ENCODE measurements at places on chromosomes 11 and 22.

GRCh38 chr11:73468590-73469161, 92.5 kb downstream of the RELT start:
- DNase-seq: no peak

DNA sequence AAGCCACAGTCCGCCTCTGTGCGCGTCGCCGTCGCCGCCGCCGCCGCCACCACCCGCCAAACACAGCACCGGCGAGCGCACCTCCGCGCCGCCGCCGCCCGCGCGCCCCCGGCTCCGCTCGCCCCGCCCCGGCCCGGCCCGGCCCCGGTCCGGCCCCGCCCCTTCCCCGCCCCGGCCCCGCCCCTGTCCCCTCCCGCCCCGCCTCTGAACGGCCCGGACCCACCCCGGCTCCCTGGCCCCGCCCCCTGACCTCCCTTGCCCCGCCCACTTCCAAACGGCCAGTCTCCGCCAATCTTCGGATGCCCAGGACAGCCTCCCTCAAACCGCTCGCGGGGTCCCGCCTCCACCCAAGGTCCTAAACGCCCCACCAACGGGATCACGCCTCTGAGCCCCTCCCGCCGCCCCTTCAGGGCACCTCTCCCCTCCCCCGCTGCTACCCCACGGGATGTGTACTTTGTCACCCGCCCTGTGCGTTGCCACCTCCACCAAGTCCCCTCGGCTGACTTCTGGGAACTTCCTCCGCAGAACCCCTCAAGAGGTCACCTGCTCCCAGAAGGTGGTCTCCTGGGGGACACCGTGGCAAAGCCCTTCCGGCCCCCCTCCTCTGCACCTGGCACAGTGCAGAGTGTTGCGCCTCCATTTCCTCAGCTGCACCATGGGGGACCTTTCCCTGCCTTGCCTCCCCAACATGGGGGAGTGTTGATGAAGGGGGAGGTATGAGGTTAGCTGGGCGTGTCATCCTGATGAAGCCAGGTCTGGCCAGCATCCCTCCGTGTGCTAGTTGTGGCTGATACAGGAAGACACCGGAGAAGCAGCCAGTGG, at the start of gene KIAA0930:
KIAA0930 (minus strand) TSS at position 85 of the 822 bp plus-strand sequence. CDS start 191 bp downstream, outside the sequence.
- no peak for DNase-seq

DNA sequence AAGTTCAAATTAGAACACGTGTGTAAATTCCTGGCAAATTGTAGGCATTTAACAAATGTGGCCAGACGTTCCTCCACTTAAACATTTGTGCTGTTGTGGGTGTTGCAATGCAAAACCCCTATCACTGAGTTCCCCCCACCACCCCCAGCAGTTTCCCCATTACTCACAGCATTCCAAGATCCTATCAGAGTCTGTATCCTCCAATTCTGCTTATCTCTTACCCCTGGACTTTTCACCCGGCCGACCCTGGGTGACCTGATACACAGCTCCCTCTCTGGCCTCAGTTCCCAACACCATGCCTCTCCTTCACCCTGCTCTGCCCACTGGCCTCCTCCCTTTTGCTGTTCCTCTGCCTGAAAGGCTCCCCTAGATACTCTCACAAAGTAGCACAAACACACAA, 31.4 kb upstream of the AQP11 start:
- no peak for DNase-seq

GRCh38 chr11:27532652-27533325, 26.2 kb upstream of the LIN7C start:
- DNase-seq: no peak

GRCh38 chr11:12128301-12128751, 17.9 kb downstream of the MICAL2 start:
- DNase-seq: no peak

GRCh38 chr11:106087815-106088435, 10.5 kb downstream of the AASDHPPT start:
- DNase-seq: no peak

DNA sequence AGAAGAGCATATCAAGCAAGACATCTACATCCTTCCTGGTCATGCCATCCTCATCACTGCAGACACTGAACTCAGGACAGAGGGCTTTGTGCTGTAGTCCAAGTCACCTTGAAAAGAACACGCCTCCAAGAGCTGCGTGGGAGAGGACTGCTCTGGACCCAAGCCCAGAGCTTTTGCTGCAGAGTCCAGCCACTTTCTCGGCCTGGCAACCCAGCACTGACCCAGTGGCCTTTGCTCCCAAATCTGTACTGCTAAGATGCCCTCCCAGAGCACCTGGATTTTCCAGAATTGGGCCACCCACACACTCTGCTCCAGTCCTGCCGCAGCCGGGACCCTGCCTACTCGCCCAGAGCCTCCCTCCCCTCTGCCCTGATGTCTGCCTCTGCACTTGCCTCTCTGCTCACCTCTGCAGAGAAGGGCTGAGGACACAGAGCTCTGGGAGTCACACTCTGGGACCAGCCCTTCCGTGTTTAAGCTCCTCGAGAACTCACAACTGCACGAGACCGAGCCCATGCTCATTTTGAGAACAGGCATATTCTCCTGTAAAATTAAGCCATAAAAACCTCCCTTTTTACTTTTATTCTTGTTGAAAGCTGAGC, 83.8 kb upstream of the CSNK2A3 start:
- DNase-seq: no peak

GRCh38 chr11:28209906-28210305, 101.7 kb downstream of the METTL15 start:
- no peak for DNase-seq

DNA sequence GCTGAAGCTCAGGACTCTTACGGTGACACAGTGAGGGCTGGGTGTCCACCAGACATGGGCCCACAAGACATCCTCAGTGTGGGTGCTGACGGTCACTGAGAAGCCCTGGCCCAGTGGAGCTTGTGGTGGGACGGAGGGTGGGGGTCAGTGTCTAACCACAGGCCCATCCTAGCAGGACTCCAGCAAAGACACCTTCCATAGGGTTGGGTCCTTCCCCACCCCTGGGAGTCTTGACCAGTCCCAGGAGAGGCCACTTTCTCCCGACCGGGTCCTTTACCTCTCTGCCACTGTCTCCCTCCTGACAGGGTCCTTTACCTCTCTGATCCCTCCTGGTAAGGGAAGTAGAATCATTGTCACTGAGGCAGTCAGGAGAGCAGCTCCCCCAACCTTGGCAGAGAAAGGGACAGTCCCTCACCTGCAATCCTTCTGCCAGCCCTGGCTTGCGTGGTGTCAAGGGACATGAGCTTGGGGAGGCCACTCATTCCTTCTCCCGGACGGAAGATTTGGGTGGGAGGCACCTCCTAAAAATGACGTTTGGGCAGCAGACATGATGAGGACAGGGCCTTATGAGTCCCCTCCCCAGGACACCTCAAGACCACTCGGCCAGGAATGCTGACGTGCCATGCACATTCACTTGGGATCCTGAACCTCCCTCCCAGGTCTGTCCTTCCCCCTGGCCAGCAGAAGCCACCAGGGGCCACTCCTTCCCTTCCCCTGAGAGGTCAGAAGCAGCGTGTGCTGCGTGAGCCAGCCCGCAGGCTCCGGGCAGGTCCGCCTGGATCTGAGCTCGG, 91.5 kb upstream of the FGF3 start:
- no peak for DNase-seq

DNA sequence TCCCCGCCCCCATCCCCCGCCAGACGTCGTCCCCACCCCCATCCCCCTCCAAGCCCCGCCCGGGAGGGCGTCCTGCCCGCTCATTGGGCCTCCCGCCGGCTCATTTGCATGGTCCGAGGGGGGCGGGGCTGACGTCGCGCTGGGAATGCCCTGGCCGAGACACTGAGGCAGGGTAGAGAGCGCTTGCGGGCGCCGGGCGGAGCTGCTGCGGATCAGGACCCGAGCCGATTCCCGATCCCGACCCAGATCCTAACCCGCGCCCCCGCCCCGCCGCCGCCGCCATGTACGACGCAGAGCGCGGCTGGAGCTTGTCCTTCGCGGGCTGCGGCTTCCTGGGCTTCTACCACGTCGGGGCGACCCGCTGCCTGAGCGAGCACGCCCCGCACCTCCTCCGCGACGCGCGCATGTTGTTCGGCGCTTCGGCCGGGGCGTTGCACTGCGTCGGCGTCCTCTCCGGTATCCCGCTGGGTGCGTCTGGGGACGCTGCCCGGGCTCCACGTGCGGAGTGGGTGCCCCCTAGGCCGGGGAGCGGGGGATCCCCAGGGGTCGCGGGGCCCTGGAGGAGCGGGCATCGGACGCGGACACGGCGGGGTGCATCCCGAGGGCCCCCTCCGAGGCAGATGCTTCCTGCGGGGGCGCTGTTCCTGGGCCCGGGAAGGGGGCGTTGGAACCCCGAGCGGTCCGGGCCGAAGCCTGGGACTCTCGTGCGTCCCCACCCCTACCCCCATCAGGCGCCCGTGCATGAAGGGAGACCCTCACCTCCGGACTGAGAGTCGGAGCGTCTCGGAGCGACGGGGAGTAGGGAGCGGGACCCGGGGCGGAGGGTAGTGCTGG, at the start of gene PNPLA3:
PNPLA3 (plus strand) TSS at position 175 of the 834 bp plus-strand sequence; CDS start at position 282, 107 bp downstream.
- DNase-seq: peak; percentile 26

- DNase-seq: no peak
These were observed 44.5 kb downstream of the ME3 start for GRCh38 chr11:86627776-86628455.

DNA sequence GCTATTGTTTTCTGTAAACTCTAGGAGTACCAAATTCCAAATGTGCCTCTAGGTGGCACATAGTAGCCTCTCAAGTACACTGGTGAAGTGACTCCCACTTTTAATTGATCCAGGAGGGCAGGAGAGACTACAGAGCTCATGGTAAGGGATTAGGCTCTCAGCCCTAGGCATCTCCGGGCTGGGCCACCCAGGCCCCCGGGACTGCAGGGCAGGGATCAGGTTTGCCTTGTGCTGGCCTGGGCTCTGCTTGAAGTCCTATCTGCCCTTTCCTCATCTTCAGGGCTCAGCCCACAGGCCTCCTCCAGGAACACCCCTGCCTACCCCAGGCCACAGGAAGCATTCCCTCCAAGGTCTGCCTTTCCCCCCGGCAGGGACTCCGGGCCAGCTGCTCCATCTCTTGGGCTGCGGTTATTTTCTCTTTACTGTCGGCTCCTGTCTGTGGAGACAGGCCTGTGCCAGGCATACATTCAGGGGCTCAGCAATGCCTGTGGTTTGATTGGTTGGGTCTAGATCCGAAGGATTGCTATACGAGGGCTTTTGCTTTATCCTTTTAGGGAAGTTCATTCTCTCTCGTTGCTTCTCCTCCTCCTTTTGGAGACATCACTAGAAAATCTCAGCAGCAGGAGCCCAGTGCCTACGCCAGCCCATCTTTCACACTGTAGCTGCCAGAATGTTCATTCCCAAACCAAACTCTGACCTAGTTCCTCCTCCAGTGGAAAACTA, 32.8 kb downstream of the PARVA start:
- no peak for DNase-seq

- no peak for DNase-seq
These were observed 288.7 kb upstream of the CADM1 start for GRCh38 chr11:115792903-115793302.

DNA sequence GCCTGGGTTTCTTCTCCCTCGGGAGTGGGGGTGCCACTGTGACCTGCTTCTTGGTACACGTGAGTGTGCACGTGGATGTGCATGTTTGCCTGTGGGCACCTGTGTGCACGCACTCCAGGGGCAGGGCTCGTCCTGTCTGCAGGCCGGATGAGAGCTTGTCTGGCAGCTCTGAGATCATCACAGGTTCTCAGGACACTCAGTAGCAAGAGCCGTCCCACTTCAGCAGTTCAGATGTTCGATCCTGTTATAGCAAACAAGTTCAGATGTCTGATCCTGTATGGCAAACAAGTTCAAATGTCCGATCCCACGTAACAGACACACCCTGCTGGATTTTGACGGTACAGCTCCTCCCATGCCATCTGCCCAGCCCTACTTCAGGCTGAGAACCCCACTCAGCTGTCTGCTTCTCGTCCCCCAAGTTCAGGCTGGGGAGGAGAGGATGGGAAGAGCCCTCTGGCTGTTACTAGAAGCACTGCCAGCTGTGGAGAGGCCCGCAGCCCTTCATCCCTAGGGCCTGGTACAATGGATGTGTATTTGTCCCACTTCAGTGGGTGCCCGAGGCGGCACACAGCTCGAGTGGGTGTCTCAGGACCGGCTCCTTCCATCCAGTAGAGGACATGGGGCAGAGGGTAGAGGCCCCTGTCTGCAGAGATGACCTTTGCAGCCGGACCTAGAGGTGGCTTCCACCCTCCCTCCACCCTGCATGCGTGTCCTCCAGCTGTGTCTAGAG, 1126.9 kb downstream of the BRD1 start:
- DNase-seq: no peak

DNA sequence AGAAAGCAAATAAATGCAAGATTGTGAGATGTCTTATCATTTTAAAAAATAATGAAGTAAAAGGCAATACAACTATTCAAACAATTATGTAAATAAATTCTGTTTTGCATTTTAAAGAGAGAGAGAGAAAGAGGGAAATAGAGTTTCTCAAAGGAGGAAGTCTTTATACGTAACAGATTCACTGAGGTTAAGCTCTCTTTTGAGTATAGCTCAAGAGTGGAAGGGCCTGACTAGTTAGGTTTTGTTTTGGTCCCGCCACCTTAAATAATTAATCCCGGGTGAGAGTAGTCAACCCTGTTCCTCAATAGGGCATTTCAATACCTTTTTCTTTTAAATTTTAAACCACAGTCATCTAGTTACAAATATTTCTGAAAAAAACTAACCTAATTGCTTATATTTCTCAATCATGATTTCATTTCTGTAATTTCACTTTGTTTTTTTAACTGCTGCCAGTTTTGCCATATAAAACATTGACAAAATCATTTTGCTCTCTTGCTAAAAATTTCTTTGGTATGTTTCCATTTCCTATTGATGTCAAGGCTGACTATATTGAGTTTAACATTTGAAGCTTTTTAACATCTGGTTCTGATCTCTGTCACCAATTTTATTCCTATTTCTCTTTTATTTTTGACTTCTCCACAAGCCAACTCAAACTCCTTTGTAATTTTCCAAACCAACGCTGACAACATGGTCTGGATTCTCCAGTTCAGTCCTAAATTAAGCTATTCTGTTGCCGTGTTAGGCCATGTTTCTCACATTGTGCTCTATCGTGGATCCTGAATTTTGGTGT, 10.3 kb downstream of the OR10D3 start:
- DNase-seq: no peak

- no peak for DNase-seq
These were observed 11.9 kb downstream of the CRTAM start for GRCh38 chr11:122850076-122850631.

DNA sequence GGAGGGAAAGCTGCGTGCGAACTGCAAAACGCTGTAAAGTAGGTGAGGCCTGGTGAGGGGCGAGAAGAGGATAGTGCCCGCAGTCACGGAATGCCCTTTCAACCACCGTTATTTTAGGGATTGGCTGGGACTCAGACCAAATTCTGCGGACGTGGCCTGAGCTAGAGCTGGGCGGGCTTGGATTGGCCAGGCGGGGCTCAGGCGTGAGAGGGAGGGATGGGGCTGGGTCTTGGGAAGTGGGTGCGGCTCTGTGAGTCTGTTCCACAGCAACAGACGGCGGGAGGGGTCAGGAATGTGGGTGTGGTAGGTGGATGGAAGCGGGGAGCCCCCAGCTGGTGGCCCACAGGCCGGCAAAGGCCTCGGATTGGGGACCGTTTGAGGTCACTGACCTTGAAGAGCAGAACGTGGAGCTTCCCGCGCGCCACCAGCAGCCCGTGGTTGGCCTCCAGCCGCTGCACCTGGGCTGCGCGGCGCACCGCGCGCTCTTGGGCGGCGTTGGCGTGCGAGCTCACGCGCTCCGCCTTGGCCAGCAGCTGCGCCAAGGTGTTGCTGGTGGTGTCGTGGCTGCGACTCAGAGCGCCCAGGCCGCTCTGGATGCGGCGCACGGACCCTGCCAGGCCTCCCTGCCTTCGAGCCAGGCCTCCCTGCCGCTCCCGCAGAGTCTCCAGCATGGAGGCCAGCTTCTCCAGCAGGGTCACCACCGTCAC, 444 bp downstream of the CAVIN3 start:
- DNase-seq: peak; percentile 23

- no peak for DNase-seq
These were observed 791.8 kb downstream of the CNTN5 start for GRCh38 chr11:99812516-99812915.

- DNase-seq: no peak
These were observed 17.1 kb upstream of the SYTL2 start for GRCh38 chr11:85827748-85828639.

All from DMS79 (cell line).